ENCODE measurements at places on chromosomes 1 and 21.

- DNase-seq, result no peak
Measured at GRCh38 chr1:22747735-22748073, 37.1 kb downstream of the EPHB2 start.

DNA sequence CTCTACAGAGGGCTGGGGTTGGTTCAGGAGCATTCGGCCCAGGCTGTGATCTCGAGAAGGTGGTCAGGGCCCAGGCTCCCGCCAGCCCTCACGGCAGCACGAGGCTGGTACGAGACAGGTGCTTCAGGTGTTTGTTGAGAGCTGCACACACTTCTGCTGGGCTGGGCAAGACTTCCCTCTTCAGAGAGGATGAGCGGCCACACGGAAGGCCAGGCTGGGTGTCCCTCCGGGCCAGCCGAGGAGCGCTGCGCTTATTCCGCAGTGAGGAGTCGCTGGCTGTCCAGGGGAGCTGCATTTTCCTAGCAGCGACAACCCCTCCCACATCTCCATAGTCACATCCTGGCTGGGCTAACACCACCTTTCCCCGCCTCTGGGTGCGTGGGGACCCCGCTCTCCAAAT, 50.5 kb downstream of the PDE9A start:
- no peak for DNase-seq

- DNase-seq, result no peak
Measured at GRCh38 chr1:114181356-114181755, 27.7 kb upstream of the SYT6 start.

- DNase-seq, result no peak
Measured at GRCh38 chr1:42176902-42177519, 12.5 kb upstream of the GUCA2A start.

DNA sequence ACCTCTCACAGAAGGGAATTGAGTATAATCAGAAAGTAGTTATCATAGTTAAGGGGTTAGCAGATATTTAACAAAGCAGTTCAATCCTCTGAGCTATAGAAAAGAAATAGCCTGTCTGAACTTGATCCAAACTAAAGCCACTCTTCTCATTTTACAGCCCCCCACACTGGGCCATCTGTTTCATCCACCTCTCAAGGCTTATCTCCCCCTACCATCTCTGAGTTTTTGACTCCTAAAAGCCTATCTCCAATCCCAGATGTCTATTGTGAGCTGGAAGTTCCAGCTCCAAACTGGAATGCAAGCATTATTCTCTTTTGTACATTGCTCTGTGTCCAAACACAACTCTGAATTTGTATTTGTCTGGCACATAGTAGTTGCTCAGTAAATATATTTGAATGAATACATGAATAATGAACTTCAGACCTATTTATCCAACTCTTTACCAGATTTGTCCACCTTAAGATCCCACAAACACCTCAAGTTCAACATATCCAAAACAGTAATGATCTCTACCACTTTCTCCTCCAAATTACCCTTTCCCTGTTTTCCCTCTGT, 98.1 kb downstream of the PLPP3 start:
- no peak for DNase-seq

DNA sequence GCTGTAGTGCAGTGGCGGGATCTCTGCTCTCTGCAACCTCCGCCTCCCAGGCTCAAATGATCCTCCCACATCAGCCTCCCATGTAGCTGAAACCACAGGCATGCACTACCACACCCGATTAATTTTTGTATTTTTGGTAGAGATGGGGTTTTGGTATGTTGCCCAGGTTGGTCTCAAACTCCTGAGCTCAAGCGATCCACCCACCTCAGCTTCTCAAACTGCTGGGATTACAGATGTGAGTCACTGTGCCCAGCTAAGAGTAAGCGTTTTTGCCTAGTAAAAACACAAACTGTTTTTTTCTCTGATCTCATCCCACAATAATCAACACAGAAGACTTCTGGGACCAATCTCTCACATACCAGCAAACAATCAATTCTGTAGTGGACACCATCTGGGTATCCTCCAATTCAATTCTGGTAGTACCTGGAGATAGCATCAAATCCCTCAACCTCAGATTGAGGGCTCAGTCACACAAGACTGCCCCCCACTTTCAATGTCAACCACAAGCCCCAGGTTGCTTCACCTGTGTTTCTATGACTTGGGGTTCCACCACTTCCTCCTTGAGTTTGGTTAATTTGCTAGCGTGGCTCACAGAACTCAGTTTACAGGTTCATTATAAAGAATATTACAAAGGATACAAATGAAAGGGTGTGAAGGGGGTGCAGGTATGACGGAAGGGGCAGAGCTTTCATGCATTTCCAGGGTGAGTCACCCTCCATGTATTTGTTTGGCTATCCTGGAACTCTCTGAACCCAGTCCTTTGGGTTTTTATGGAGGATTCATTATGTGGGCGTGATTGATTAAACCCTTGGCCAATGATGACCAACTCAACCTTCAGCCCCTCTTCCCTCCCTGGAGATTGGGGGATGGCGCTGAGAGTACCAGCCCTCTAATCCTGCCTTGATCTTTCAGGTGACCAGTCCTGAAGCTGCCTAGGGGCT, 40.0 kb upstream of the RHOU start:
- DNase-seq, result no peak

- DNase-seq, result no peak
Measured at GRCh38 chr1:15181564-15181963, 28.0 kb downstream of the TMEM51 start.

DNA sequence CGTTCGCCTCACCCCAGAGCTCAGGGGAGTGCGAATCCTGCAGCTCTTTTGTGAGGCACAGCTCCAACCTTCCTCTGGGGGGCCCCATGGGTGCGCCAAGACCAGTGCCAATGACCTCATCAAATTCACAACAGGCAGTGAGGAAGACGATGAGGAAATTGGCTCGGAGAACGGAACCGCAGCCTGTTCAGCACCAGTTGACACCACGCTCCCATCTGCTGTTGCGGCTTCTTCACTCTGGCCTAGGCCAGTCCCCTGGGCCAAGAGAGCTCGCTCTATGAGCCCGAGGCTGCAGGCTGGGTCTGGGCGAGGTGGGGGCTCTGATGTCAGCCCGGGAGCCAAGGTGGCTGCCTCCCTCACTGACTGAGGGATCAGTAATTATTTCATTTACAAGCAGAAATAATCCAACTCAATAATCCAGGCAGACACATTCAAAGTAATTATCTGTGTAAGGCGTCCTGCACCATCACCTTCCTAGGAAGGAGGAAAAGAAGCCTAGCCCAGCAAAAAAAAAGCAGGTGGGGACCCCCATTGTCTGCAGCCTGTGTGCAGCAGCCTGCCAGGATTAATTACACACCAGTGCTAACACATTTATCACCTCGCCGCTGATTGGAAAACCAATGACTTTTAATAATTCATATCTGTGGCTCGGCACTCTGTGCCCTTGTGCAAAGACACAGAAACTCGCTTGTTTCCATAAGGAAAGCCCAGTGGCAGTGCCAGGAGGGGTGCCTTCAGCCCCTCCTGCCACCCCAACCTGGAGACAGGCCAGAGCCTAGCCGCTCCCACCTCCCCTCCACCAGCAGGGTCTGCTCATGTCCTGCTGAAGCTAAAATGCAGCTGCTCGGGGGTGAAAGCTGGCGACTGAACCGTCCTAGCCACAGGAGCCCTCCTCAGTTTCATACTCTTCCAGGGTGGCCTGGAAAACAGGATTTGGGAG, 1.9 kb downstream of the PLEKHA6 start:
- no peak for DNase-seq

DNA sequence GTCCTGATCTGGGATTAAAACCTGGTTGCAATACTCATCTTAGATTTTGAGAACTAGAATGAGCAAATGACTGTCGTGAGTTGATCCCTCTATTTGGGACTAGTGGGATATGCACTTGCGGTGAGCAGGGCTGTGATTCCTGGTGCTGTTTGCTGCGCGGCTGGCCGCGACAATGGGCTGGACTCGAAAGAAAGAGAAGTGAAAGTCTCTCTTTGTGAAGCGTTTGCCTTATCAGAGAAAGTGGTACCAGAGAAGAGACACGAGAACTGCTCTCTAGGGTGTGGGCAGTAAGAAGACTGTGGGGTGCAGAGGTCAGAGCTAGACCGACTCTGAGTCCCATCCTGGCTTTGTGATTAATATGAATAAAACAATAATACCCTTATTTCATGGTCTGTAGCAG, 8.6 kb downstream of the ST6GALNAC3 start:
- no peak for DNase-seq

DNA sequence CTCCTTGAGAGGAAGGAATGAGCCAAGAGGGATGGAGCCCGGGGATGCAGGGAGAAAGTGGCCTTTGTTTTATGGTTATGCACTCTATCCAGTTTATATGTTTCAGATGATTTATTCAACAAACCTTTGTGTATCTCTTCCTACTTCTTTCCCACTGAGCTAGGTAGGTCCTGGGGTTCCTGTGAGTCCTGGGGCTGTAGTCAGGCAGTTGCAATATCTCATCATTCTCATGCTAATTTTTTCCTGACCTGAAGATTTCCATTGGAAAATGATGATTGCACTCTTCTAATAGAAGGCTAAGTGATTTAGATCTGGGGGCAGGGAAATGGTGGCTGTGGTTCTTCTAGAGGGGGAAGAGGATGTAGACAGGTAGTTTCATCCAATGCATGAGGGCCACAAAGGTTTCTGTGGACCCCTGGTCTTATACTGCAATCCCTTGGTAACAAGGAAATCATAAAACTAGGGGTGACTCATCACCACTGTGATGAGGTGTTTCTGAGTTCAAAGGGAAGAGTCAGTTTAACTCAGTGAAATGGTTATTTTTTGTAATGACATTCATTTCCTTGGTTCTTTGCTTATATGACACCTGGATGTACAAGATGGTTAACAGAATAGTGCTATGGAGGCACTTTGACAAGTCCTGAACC, 20.2 kb downstream of the B3GALT5 start:
- no peak for DNase-seq

DNA sequence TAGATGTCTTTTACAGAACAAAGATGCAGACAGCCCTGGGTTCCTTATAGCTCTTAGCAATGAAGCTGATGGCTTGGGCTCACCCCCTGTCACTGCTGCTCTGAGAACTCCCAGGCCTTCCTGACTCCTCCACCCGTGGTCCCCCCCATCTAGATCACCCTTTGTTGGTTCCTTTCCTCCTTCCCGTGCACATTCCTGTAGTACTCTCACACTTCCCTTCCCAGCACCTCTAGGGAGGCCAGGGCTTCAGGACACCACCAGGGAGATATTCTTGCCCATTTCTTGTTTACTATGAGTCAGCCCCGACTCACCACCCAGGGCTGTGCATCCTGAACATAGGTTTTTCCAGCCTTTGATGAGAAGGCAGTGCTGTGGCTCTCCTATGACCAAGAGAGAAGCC, 14.4 kb upstream of the NOS1AP start:
- DNase-seq, result no peak

DNA sequence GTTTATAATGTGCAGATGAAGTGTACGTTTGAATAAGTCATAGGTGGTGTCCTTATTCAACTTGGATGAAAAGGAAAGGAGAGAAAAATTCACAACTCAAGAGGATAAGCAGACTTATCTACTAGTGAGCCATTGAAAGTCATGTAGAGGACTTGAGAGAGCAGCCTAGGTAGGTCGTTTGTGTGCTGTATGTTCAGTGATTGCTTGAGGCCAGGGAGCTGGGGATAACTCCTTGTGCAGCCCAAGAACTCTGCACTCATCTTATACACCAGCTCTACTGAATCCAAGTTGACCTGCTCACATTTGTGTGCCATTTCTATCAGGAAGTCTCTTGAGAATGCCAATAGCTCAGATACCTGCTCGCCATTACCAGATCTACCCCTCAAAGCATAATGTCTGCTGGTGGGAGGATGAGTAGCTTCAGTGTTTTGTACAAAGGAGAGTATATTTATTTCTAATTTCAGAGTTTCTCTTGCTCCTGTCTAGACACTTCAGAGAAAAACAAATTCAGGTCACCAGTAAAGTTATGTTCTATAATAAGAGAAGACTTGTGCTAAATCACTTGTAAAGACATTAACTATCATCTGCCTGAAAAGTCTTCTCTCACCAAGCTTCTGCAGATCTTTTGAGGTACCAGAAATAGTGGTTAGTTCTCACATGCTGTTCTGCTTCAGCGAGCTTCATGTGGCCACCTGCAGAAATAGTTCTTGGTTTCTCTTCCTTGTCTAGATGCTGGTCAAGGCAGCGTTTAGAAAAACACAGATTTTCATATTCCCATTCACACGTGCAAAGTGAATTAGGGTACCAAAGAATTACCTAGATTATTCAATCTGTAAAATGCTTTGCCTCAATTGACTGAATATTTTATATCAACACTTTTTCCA, 10.8 kb downstream of the S1PR1 start:
- no peak for DNase-seq

DNA sequence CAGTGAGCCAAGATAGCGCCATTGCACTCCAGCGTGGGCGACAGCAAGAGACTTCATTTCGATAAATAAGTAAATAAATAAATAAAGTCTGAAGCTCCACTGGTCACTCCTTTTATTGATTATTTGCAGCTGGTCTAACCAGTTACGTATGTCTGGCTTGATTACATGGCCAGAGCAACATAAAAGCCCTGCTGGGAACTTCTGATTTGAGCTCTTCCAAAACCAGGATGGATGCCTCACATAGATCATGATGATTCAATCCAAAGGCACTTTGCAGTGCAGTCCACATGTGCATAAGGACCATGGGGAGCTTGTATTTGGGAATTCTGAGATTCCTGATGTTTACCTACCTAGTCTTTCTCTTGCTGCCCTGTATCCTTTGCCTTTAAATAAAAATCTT, 24.0 kb downstream of the NSUN4 start:
- no peak for DNase-seq

GRCh38 chr1:93764366-93764750, 82.7 kb upstream of the BCAR3 start:
- DNase-seq, result no peak

DNA sequence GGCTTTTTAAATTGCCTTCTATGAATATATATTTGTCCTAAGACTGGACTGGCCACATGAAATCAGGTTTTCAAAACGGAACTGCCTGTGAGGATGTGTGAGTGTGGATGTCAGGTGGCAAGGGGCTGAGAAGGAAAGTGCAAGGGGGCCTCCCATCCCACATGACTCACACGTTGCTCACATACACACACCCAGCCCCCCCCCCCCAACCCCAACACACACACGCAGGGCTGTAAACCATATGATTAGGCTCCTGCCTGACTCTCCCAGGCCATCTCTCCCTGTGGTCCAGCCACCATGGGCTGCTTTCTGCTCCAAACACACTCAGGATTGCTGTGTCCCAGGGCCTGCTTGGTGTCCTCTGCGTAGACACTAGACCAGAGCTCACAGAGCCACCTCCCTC, 22.4 kb downstream of the DEGS1 start:
- DNase-seq, result no peak

GRCh38 chr21:29078869-29079767, 5.7 kb upstream of the CCT8 start:
- no peak for DNase-seq
